ENCODE measurements at places on chromosomes 5 and 9. TPM values are rescaled to one million over a fixed set of nuclear protein-coding genes. Genes with fewer than 3 reads are reported as not detected.
A peak's percentile ranks its signal among the peaks of the same experiment; 100 is the strongest.

SLC46A2 gene
- total RNA-seq, result not detected

FGF1 gene
- not detected for total RNA-seq

GRCh38 chr9:105098370-105098769 is 146.1 kb upstream of the SLC44A1 start:
- DNase-seq, result no peak

GRCh38 chr9:36748322-36748899 is 175.7 kb downstream of the MELK start:
- peak; percentile 26 for DNase-seq

DNA sequence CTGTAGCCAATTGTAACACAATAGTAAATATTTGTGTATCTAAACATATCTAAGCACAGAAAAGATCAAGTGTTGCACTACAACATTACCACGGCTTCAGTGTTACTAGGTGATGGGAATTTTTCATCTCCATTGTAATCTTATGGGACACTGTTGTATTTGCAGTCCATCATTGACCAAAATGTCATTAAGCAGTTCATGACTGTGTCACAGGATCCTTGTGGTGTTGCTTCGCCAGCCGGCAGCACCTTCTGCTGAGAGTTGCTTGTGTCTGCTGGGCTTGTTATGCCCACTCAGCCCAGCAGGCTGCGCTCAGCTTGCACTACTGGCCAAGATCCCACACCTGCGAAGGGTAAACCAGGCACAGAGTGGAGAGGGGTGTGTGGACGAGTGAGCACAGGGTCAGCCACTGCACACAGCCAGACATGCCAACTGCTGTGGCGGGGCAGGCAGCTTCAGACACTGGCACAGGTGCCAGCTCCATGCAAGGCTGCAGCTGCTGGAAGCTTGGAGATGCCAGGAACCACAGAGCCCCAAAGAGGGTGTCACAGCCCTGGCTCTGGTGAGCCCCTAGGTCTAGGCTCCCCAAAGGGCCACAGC is 273.7 kb downstream of the CETN3 start:
- DNase-seq, result peak; percentile 65

LCN2 gene
- not detected for total RNA-seq

- no peak for DNase-seq
Observed at GRCh38 chr9:73093016-73093739, 58.5 kb upstream of the ANXA1 start.

- peak; percentile 64 for DNase-seq
Observed at GRCh38 chr5:180831139-180832093, 28.8 kb upstream of the MGAT1 start.

All from SK-MEL-5 (cell line).